Adipocyte (in vitro differentiated cells): ENCODE measurements at places on chromosomes 16 and 17.

DNA sequence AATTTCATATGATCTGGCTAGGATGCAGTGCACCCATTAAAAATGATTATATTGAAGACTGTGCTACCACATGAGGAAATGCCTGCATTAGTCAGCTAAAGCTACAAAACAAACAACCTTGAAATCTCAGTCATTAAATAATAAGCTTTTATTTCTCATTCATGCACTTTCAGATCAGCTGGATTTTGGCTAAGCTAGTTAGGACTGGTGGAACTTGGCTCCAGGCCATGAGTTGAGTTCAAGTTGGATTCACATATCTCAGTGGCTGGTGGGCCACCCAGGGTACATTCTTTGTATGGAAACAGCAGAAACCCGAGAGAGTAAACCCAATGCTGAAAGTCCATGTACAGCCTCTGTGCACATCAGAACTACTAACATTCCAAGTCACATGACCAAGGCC lies 6.4 kb upstream of the SLFN12L start:
- DNase-seq: no peak

GRCh38 chr17:2048805-2049204 lies 6.1 kb upstream of the HIC1 start:
- DNase-seq: no peak

DNA sequence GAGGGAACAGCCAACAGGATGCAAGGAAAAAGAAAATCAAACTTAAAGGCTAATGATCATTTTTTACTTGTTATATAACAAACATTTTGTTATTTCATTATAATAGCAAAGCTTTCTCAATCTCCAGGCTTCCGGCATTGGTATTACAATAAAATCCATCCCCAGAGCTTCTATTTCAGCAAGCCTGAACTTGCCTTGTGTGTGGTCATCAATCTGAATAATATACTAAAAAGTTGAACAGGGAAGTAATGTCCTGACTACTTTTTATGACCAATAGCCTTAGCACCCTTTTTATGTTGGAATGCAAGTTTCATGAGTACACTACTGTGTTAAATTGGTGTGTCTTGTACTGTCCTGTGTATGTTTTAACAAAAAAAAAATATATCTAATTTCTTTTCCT lies 27.1 kb upstream of the VWA3A start:
- no peak for DNase-seq

GRCh38 chr17:32525122-32525521 lies 38.3 kb downstream of the CDK5R1 start:
- peak; percentile 18 for DNase-seq

- peak; percentile 6 for DNase-seq
Observed at GRCh38 chr17:73396431-73397277, 84.9 kb upstream of the CDC42EP4 start.

GRCh38 chr16:30349675-30350074 lies 5.4 kb downstream of the CD2BP2 start:
- DNase-seq: no peak

GRCh38 chr16:74456290-74456625 lies 35.0 kb upstream of the CLEC18B start:
- DNase-seq: no peak

GRCh38 chr16:79036541-79036940 lies 564.0 kb downstream of the MAF start:
- DNase-seq: no peak

- DNase-seq: no peak
Observed at GRCh38 chr16:80519189-80519588, 21.6 kb upstream of the DYNLRB2 start.

- DNase-seq: no peak
Observed at GRCh38 chr17:17757956-17758845, 76.9 kb downstream of the RAI1 start.

DNA sequence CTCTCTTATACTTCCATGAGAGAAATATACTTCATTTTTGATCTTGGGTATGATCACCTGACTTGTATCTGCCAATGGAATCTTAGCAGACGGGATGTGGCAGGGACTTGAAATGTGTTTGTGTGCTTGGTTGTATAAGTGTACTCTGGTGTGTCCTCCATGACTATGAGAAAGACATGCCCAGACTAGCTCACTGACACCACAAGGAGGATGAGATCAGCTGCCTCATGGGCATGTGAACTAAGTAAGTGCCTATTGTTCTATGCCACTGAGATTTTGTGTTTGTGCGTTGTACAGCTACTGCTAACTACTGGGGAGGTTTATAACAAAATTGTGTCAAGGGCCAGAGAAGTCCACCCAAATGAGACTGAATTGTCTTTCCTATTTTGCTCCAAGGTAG lies 402.2 kb upstream of the SALL1 start:
- DNase-seq: no peak

- no peak for DNase-seq
Observed at GRCh38 chr17:76575570-76575969, 10.1 kb downstream of the ST6GALNAC2 start.

DNA sequence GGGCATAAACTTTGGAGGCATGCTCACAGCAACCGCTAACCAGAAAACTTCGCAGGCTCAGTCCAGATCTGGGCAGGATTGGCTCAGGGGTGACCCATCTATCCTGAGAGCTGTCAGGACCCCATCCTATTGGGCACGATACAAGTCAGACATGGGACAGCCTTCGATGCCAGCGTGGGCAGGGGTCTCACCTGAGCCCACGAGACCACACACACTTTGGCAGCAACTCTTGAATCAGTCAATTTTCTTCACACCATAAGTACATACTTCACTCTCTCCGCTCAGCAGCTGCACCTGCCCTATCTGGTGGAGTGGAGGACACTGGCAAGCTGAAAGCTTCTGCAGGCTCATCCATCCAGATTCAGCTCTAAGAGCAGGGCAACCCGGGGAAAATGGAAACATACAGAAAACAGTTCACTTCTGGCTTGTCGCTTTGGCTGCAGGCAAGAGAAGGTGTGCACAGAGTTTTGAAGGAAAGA lies 48.3 kb downstream of the ZFHX3 start:
- DNase-seq: no peak
